ENCODE measurements at places on chromosomes 7 and 10.

DNA sequence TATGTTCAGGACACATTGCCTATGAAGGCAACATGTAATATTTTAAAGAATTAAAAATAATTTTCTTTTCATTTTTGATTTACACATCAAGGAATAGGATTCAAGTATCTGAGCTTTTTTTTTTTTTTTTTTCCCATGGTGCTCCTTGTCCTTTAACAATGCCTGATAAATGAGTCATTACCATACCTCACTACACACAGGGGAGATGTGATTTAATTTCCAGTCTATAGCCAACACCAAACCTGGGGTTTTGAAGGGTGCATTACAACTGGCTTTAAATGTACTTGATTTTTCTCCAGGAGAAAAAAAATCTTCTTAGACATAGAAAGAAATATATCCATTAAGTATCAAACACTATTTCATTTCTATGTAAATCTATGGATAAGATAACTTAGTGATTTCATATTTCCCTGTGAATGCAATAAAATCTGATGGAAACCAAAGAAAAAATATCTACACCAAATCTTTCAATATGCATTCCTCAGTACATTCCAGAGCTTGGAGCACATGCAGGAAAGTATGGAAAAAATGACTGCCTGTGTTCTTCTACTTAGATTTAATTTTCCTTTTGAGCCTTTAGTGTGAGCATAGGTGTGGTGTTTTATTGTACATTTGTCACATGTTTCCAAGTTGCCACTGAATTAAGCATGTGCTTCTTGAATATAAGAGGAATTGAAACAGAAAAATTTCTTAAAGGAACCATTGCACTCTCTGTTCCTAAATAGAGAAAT is 204.8 kb upstream of the MEOX2 start:
- DNase-seq, result no peak

DNA sequence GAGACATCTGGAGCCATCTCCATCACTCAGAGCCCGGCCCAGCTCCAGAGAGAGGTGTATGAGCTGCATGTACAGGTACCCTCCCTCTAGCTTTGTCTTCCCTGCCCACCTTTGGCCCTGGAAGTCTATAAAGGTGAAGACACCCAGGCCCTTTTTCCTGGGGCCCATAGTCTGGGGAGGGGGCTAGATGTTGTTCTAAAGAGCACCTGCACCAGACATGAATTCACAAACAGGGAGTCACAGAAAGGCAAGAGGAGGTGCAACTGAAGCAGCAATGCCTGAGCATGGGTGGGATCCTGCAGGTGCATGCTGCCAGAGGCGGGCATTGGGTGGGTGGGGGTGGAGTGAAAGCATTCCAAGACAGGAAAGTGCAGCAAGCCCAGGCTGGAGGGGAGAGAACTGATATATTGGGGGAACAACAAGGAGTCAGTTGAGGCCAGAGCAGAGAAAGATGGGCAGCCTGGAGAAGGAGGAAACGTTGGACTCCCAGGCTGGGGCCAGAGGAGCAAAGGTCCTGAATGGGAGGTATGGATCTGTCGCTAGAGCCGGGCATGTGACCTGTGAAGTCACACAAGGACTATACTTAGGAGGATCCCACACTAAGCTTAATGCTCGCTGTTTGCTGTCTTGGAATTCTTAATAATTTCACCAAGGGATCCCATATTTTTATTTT is 11.7 kb downstream of the CDHR1 start:
- no peak for DNase-seq

DNA sequence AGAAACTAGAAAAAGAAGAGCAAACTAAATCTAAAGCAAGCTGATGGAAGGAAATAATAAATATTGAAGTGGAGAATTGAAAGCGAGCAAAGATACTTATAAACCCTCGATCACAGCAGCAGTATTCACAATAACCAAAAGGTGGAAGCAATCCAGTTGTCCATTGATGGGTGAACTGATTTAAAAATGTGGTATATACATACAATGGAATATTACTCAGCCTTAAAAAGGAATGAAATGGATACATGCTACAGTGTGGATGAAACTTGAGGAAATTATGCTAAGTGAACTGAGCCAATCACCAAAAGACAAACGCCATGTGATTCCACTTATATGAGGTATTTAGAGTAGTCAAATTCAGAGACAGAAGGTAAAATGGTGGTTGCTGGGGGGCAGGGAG is 17.5 kb downstream of the ZCCHC24 start:
- DNase-seq, result no peak

DNA sequence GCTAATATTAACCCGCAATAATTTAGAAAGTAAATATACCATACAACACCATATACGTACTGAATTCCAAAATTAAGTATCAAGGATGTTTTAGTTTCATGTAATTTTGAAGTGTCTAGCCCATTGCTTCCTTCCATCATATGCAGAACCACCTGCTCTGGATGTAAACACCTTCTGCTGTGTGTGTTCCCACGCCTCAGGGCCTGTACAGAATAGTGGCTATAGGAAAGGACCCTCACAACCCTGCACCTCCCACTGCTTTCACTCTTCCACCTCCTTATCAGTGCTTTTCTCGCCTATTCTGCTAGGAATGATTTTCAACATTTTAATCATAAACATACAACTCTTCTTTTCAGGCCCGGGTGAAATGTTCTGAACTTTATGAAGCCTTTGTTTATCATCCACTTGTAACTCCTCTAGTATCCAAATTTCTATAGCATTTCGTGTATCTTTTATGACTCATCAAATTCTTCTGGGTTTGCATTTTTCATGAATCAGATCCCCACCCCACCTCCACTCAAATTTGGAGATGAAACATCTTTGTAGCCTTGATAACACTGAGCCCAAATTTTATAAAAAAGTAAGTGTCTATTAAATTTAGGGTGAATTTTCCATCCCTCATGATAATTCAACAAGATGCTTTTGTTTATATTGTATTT is 1106.8 kb upstream of the C7orf33 start:
- no peak for DNase-seq

DNA sequence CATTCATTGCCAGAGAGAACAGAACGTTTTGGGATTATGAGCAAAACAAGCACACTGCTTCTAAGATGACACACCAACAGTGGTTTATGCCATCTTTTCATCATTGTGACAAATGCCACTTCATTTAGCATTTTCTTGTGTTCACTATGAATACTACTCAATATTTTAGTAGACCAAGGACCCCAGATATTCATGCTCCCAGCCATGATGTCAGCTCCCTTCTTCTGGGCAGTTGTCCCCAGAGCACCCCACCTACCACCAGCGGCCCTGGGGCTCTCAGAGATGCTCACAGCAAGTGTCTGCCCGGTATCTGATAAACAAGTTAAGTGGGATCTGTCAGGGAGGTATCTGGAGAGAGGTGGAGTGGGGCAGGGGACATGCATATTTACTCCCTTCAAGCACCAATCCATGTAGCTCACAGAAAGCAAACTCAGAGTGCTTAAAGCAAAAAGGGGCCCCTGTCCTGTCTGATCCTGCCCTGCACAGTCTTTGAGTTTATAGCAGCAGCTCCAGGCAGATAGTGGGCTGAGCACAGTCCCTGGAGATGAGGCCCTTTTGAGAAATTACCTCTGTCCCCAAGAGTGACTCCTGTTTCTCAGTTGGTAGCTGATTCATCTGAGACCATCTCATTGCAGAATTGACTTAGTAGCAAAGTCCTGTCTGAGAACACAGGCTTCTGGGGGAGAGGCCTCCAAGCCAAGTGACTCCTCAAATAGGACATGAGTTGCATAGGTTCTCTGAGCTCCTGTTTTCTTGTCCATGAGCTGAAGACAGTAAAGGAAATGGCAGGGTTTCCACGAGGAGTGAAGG is 281.8 kb upstream of the KLF6 start:
- DNase-seq, result peak; percentile 35

- no peak for DNase-seq
Measured at GRCh38 chr10:124087672-124088634, 5.4 kb downstream of the CHST15 start.
